CD4-positive, alpha-beta T cell treated with Interleukin-4 for 4 hours (primary cell): ENCODE measurements at places on chromosomes 3 and 15.

DNA sequence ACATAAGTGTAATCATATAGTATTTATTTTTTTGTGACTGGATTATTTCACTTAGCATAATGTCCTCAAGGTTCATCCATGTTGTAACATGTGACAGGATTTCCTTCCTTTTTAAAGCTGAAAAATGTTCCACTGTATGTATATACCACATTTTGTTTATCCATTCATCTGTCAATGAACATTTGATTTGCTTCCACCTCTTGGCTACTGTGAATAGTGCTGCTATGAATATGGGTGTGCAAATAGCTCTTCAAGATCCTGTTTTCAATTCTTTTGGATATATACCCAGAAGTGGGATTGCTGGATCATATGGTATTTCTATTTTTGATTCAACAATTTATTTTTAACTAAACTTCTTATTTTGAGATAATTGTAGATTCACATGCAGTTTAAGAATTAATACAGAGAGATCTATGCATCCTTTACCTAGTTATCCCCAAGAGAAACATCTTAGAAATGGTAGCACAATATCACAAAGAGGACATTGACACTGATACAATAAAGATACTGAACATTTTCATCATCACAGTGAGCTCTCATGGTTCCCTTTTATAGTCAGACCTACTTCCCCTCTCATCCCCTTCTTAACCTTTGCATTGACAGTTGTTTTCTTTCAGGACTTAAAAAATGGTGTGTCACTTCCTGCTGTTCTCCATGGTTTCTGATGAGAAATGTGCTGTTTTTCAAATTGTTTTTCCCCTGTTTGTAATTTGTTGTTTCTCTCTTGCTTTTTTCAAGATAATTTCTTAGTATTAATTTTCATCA, 90.1 kb downstream of the SATB1 start:
- no peak for DNase-seq

GRCh38 chr3:177362626-177363025, 165.3 kb upstream of the TBL1XR1 start:
- no peak for DNase-seq

GRCh38 chr3:135165260-135165659, 370.2 kb downstream of the EPHB1 start:
- no peak for DNase-seq

GRCh38 chr3:157355276-157355675, 81.4 kb upstream of the PTX3 start:
- DNase-seq = no peak

- DNase-seq = no peak
These were observed 910.0 kb upstream of the ROBO1 start for GRCh38 chr3:80677796-80678195.

- DNase-seq = no peak
These were observed 8.8 kb upstream of the SLC15A2 start for GRCh38 chr3:121885386-121885785.

DNA sequence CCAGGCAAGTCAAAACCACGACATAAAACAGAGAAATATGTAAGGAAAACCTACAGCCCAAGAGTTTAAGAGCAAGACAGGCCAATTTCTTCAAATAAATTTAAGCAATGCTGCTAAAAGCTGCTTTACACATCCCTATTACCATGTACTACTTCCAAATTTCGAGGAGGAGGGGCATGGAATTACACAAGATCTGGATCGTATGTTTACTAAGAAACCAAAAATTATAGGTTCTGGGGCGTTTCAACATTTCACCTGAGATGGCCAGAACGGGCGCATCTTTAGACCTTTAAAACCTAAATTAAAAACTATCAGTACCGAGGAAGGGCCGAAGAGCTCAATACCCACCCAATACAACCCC, 664 bp upstream of the NR2C2 start:
- DNase-seq = no peak

- no peak for DNase-seq
These were observed 169.6 kb downstream of the CFAP20DC start for GRCh38 chr3:58880182-58880581.

GRCh38 chr15:67715170-67715569, 110.1 kb upstream of the SKOR1 start:
- no peak for DNase-seq

GRCh38 chr3:193768070-193768394, 175.0 kb downstream of the OPA1 start:
- DNase-seq = no peak

DNA sequence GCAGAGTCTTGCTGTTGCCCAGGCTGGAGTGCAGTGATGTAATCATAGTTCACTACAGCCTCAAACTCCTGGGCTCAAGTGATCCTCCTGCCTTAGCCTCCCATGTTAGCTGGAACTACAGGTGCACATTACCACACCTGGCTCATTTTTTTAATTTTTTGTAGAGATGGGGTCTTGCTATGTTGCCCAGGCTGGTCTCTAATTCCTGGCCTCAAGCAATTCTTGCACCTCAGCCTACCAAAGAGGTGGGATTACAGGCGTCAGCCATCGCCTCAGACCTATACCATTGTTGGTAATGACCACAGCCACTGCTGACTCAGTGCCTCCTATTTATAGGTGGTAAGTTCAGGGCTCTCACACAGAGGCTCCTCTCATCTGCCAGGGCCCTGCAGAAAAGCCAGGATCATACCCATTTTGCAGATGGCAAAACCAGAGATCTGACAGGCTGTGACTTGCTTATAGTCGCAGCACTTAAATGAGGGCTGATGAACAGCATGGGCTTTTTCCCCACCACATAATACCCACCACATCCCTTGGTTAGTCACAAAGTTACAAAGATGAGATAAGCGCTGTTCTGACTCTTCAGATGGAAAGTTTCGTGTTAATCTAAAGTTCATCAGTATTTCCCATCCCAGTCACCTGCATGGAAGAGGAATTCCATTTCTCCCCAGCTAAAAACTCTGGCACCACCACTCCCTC, 21.8 kb upstream of the SPATA12 start:
- no peak for DNase-seq

- no peak for DNase-seq
These were observed 115.7 kb upstream of the LINGO1 start for GRCh38 chr15:77748078-77749064.

DNA sequence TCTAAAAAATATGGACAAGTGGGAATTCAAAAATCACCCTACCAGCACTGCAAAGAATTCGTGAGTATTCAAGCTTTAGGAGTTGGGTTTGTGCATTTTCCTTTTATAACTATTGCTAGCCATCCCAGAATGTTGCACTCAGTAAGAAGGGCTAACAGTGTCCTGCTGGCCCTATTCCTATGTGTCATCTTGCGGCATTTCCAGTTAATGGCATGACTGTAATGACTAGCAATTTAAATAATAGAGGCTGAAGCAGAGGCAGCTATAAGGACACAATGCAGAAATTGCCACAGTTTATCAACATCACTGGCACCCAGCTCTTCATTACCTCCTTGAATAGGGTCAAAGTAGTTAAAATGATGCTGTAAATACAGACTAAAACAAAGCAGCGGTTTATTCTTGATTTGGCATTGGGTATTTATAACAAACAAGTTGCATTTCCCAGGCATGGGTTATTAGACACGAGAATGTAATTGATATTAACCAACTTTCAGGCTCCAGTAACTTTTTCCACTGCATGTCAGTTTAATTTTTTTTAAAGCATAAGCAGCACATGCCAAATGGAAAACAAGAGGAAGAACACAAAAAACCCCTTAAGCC, 177.6 kb downstream of the FHIT start:
- DNase-seq = no peak

GRCh38 chr15:36722555-36722954, 143.1 kb downstream of the CDIN1 start:
- DNase-seq = no peak

- no peak for DNase-seq
These were observed 18.0 kb downstream of the ETV5 start for GRCh38 chr3:186090901-186091300.

DNA sequence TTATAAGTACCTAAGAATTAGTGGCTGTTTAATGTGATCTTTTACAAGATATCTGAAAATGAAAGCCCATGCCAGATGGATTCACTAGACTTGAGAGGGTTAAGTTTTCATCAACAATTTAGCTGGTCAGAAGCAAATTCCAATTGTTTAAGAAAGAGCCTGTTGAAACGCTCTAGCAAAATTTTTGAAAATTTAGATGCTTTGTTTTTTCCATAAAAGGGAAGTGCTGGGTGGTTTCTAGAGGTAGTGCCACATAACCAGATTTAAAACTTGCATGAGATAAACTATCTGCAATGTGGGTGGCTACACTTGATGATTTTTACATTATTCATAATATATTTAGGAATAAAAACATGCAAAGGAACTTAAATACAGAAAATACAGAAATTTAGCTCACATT, 48.5 kb upstream of the SKIL start:
- no peak for DNase-seq

DNA sequence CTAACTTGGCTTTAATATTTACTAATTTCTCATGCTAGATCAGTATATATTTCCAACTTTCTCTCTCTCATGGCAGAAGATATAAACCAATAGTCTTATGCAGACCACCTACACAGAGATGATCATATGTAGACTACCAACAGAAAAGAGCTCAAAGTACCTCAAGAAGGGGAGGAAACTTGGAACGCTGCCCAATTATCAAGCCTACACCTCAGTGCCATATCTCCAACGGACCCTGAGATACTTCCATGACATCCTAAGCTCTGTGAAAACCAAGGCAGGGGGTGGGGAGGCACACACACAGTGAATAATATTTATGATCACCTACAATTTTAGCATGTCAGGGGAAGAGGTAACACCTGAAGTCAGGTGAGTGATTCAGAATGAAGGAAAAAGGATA, 100.6 kb downstream of the STAG1 start:
- DNase-seq = no peak

GRCh38 chr15:31403606-31404005, 77.0 kb downstream of the KLF13 start:
- DNase-seq = no peak

DNA sequence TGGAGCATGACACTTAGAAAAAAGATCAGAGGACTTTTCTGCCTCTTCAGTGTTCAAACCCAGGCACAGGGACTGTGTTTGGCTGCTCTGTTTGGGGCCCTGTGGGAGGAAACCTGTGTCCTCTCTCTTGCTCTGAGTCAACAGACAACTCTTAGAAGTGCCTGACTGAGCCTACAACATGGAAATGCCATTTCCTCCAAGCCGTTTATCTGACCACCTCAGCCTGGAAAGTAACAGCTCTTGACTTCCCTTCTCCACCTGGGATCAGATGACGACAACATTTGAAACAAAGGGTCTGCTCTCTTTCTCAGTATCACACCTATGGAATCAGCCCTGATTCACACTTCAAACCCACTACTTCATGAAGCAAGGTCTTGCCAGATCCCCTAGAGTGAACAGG, 91.3 kb upstream of the CTDSPL start:
- no peak for DNase-seq
